ENCODE measurements at places on chromosomes 5 and 9.

DNA sequence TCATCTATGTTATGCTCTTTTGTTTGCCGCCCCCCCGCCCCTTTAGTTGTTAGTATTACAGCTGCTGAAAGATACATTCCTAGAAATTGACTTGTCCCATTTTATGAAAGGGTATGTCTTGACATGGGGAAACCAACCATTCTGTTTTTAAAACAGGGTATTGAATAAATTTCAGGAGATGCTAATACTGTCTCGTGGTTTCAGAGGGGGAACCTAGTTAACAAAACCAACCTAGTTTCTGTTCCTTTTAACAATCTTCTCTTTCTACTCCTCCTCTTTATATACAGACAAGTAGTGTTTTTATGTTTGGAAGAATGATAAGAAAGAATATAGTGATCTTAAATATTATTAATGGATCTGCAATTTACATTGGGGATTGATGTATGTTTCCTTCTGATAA lies 3.5 kb downstream of the PIP5K1B start:
- no peak for DNase-seq

GRCh38 chr9:112532427-112532826 lies 45.8 kb downstream of the KIAA1958 start:
- no peak for DNase-seq

DNA sequence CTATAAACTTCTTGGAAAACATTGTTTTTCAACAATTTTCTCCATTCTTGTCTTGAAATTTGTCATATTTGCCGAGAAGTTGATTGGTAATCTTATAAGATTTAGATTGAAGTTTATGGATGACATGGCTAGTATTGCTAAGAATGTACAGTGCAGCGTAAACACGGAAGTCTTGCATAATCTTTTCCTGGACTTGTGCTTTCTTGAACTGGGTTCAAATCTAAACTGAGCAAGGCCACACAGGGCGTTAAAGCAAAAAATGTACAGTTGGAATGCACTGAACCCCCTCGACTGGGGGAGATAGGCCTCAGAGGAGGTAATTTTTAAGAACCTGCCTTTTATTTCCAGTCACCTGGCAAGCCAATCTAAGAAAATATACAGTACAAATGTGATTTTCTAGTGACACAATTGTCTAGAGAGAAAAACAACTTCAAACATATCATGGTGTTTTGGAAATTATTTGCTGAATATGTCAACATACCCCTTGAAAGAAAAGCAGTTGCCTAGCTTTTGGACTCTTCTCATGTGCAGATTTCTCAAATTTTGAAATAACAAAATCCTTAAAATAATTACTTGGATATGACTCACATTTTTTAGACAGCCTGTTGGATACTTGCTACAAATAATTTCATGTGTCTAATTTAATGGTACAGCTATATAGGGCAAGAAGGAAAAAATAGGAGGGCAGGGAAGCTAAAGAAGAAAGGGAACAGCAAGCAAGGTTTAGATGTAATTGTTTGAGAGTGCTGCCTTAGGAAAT lies 18.5 kb upstream of the GAS1 start:
- no peak for DNase-seq

GRCh38 chr9:98214811-98215210 lies 22.4 kb upstream of the CORO2A start:
- no peak for DNase-seq

GRCh38 chr9:121239071-121239470 lies 28.9 kb upstream of the GSN start:
- DNase-seq = no peak

- no peak for DNase-seq
Observed at GRCh38 chr9:38281917-38282316, 110.6 kb upstream of the ALDH1B1 start.

DNA sequence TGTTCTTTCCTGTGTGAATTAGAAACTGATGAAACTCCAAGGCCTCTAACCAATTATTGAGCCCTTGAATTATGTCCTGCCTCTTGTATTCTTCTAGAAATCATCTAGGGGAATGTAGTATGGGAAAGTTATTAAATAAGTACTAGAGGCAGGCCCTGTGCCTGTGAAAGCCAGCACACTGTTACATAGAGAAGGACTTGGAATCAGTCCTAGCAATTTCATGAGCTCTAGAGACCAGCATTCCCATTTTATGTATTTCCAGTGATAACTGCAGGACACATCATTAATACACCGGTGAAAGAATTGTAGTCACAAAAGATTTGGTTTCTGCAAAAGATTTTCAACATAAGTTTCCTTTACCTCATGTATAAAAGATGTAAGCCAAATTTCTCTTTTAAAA lies 168.5 kb upstream of the VLDLR start:
- DNase-seq = no peak

DNA sequence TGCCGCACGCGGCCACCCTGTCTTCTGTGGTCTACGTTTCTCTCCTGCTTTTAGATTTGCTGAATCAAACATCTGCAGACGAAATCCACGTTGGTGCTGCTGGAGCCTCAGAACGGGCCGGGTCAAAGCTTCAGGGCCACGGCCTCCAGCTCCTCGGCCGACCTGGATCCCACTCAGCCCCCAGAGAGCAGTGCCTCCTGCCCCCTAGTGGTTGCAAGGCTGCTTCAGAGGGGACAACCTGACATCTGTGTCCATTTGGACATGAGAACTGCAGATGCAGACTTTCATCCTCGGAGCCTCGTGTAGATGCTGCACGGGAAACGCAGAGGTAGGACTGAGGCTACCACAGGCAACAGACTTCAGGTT lies 23.0 kb upstream of the SLC6A3 start:
- DNase-seq = peak; percentile 36

- DNase-seq = no peak
Observed at GRCh38 chr5:78893940-78894677, 91.0 kb downstream of the ARSB start.

GRCh38 chr9:34010979-34011378 lies 37.7 kb downstream of the UBAP2 start:
- no peak for DNase-seq

DNA sequence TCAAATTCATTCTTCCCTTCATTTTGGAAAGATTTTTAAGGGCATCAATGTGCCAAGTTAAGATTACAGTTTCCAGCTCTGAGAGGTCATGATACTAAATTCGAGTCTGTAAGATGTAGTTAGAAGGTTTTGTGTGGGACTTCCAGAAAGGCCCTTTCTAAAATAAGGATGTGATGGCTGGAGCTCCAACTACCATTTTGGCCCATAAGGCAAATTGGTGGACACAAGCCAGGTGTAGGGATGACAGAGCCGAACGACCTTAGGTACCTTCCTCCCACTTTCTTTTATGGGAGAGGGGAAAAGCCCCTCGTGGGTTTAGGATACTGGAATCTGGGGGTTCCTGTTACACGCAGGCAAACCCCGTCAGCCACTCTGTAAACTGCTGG lies 54.3 kb upstream of the PTPDC1 start:
- DNase-seq = no peak

DNA sequence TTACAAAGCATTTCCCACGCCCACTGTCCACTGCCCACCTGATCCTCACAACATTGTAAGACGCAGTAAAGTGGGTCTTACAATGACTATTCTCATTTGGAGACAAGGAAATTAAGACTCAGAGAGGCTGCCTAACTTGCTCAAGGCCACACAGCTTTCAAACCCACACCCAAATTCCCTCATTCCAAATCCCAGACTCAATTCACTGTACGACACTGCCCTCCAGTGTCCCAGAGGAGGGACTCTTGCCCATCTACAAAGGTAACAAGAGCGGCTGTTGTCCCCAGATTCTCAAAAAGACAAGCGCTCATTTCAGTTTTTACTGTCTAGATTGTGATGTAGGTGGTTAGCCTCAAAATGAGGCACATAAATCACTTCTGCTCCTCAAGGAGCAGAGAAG lies 184.6 kb downstream of the ACTL7B start:
- no peak for DNase-seq

Measured in stimulated activated CD4-positive, alpha-beta T cell treated with anti-CD3 and anti-CD28 coated beads, Interleukin-15, amount 100 ng/mL, for 24 hours (primary cell).